ENCODE measurements at places on chromosomes 6 and 20.

- DNase-seq, result no peak
These were observed 4.2 kb upstream of the EPHA7 start for GRCh38 chr6:93423542-93423941.

- DNase-seq, result no peak
These were observed 31.9 kb downstream of the HIVEP2 start for GRCh38 chr6:142913036-142913510.

DNA sequence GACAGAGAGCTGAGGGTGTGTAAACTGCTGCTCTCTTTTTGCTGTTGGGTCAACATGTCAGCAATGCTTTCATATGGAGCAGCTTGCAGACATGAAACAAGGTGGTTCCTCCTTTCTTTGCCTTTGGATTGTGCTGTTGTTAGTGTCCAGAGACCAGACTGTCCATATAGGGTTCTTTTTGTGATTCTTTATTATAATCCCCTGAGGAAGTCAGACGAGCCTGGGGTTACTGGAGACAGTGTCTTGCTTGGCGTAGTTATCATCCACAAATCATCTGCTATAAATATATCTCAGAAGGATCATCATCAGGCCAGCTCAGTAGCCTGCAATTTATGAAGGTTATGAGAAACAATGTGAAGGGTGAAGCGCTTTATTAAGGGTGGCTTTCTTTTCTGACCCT lies 2.3 kb upstream of the ADGRB3 start:
- DNase-seq, result no peak

- DNase-seq, result no peak
These were observed 30.8 kb downstream of the GNAS start for GRCh38 chr20:58883241-58883691.

DNA sequence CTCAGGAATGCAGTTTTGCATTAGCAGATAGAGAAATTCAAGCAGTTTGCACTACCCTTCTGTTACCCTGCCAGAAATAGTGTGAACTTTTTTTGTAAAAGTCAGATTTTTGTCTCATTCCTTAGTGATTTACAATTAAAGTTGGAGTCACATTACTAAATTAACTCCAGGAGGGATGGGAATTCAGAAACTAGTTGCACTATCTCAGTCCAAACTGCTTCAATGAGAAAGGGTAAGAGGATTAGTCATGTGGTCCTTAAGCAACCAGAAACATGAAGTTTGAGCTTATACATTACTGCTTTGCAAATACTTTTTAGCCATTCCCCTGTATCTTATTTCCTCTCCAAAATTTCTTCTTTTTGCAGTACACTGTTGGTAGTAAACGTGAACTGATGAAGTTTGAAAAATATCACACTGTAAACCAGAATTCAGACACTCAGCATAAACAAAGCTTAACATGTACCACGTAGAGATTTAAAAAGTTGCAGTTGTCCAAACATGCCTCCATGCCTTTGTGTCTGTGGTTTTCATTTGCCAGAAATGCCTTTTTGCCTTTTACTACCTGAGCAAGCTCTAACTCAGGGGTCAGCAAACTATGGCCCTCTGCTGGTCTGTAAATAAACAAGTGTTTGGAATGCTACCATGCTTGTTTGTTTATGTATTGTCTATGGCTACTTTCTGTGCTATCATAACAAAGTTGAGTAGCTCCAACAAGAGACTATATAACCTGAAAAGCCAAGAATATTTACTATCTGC lies 49.7 kb downstream of the TP53INP2 start:
- DNase-seq, result no peak

DNA sequence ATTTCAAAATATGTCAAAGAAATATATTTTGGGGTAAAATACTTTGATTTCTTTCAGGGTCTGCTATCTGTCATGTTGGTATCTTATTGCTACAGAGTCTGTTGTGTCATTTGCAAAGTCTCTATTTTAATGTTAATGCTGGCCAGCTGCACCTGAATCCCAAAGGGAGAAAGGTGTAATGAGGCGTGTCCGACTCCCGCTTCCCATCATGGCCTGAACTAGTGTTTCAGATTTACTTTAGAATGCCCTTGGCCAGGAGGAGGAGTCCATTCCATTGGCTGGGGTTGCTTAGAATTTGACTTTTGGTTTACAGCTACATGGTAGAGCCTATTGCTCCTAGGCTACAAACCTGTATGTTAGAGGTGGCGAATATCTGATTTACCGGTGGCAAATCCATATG lies 69.3 kb downstream of the FAM50B start:
- DNase-seq, result no peak

DNA sequence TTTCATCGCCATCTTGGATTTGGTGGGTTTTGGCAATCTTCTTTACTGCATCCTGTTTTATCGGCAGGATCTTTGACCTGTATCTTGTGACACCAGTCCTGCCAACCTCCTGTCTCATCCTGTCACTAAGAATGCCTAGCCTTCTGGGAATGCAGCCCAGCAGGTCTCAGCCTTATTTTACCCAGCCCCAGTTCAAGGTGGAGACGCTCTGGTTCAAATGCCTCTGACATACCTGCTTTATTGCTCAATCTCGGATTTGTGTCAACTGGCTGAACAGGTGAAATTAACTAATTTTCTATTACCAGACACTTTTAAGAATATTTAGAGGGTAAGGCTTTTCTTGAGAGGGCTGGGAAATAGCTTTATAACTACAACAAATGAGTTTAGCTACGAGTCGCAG lies 102.5 kb downstream of the SASH1 start:
- no peak for DNase-seq

DNA sequence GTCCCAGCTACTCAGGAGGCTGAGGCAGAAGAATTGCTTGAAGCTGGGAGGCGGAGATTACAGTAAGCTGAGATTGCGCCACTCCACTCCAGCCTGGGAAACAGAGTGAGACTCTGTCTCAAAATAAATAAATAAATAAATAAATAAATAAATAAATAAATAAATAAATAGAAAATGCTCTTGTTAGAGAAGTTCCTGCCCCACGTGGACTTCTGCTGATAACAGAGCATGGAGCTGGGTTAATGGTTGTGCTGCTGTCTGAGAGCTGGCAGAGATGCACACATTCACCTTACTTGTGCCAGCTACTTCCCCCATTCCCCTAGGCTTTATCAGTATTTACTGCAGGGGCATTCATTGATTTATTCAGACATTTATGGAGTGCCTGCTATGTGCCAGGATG lies 155.2 kb upstream of the KCNG1 start:
- DNase-seq, result no peak

- DNase-seq, result peak; percentile 56
These were observed 37.1 kb upstream of the GRM4 start for GRCh38 chr6:34182751-34183531.
